Stomach (tissue), 19 donors: ENCODE measurements at places on chromosomes 5 and 9. TPM values are rescaled to one million over a fixed set of nuclear protein-coding genes. Genes with fewer than 3 reads are reported as not detected.

GRCh38 chr5:110507972-110508371 lies 218.5 kb downstream of the TMEM232 start:
- no peak for DNase-seq

GRCh38 chr5:176407456-176408251 lies 8.7 kb downstream of the CLTB start:
- DNase-seq = no peak

CDH10 gene
- total RNA-seq = 4.2 TPM

SCGB3A2 gene
- total RNA-seq = not detected

DNA sequence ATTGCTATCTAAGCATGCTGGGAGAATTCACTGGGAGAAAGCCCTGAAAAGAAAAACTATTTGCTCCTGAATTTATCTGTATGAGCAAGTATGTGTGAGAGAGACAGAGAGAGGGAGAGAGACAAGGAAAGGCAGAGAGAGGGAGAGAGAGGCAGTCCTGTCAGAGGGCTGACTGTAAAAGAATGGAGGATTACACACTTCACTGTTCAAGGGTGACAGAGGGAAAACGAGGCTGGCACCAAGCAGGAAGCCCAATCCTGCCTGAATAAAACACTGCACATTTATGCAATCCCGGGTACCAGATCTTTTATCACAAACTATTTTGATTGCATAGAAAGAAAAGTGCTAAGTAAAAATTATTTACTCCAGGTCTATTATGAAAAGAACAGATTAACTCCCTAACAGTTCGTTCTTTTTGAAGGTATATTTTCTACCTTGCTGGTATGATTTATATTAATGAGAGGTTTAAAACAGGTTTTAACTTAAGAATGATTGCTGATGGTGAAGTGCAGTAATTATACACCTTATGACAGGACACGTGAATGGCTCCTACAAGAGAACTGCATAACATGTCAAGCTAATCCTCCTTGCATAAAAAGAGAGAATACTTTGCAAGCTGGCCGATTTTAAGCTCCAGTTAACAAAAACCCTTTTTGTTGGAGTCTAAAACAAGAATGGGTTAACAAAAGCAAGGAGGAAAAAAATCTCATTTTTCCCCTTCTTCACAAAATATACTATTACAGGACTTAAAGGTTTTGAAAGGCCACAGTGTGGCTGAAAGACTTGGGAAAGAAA lies 82.5 kb downstream of the NFIB start:
- no peak for DNase-seq
